SHP77 (cell line): ENCODE measurements at places on chromosomes 11 and 22.

- DNase-seq = no peak
Observed at GRCh38 chr11:89433278-89433677, 57.9 kb downstream of the NOX4 start.

DNA sequence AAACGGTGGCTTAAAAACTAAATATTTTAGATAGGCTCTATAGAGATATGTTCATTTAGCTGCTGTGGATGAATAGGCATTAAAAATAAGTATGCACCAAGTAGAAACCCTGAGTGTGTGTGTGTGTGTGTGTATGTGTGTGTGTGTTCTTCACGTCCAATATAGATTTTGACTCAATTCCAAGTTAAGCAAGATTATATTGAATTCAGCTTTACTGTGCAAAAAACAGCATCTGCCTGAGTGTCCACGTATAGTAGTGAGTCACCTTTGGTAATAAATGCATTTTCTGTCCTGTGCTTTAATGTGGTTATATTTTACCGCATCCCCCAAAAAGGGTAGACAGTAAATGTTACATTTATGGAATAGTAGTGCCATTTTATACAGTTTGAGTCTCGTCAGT, 71.2 kb downstream of the PDHX start:
- DNase-seq = no peak

GRCh38 chr11:120063686-120064340, 74.1 kb downstream of the TRIM29 start:
- no peak for DNase-seq

GRCh38 chr11:134999590-134999989, 587.5 kb upstream of the B3GAT1 start:
- DNase-seq = no peak

GRCh38 chr11:70304208-70304603, 33.7 kb downstream of the PPFIA1 start:
- DNase-seq = no peak

DNA sequence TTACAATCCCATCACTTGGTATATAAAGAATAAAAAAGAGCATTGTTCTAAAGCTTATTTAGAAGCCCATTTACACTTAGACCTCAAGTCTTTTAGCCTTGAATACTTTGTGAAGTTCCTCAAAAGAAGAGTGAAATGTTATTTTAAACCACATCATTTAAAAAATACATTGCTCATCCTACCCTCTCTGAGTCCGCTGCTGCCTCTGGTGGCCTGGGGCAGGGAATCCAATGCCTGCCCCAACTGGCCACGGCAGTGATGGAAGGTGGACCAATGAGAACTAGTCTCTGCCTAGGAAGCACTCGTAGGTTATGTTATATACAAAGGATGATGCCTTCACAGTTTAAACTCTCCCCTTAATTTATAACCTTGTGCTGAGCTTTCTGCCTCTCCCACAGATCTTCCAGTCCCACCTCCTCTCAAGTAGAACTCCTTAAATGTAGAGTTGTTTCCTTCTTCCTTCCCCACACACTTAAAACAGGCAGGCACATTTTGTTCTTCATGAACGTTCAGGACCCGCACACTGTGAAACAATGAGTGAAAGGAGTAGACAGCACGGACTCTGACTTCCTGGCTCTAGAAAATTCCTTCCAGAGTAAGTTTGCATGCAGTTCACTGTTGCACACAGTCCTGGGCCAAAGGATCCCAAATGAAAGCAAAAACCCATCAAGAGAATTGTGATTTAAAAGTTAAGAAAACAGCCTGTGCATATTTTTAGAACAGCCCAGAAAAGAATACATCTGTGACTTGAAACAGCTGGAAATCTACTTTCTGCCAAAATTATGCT, 167.8 kb downstream of the RRAS2 start:
- DNase-seq = no peak

- DNase-seq = no peak
Observed at GRCh38 chr22:21042978-21043859, 2.5 kb upstream of the LRRC74B start.

- no peak for DNase-seq
Observed at GRCh38 chr11:62999649-63000048, 14.9 kb upstream of the SLC22A6 start.

GRCh38 chr11:133149698-133150097, 382.6 kb downstream of the OPCML start:
- DNase-seq = no peak

DNA sequence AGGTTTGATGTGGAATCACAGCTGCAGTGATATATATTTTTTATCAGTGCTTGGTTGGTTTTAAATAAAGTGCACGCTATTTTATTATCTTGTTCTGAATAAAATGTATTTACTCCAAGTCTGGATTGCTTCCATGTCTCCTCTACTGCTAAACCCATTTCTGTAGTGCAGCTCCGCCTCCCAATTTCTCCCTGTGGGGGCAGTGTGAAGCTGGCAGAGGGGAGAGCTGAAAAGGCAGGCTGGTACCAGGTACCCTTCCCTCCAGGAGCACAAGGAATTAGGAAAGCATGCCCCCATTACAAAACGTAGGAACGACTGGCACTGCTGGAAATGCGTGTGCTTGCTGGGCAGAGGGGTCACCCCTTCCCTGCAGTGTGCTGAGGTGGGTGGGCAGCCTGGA, 934 bp upstream of the TMEM132A start:
- DNase-seq = no peak

DNA sequence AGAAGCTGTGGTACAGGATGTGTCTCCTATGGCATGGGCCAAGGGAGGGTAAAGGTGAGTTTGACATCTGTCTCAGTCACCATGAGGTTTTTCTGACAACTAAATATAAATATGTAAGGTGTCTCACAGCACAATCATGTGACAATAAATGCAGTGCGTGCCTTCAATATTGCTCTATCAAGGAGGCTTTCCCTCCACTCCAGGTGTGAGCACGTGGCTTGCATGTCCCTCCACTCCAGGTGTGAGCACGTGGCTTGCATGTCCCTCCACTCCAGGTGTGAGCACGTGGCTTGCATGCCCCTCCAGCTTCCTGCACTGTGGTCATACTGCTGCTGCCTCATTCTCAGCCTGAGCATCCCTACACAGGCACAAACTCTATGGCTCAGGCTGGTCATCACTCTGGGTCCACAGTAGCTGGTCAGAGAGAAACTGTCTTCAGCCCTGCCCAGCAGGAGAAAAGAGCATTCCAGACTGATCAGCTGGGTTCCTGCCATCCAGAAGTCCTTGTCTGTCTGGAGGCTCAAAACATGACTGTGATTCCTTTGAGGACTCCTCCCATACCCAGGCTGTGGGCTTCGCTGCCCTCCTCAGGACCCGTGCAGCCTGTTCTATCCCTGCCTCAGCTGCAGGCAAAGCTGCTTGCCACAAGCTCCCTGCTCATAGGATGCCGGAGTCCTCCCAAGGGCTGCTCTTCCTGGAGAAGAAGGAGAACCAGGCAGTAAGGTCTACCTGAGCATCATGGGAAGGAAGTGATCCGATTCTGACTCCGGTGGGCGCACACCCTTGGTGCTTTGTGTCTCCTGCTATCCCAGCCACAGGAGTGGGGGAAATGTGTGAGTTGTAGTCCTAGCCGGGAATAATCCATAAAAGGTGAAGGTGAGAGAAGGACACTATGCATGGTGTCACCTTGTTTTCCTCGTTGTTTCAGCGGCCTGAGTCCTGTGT, 33.4 kb upstream of the VPREB1 start:
- DNase-seq = no peak

GRCh38 chr22:31945971-31946680, 1.8 kb downstream of the YWHAH start:
- no peak for DNase-seq

DNA sequence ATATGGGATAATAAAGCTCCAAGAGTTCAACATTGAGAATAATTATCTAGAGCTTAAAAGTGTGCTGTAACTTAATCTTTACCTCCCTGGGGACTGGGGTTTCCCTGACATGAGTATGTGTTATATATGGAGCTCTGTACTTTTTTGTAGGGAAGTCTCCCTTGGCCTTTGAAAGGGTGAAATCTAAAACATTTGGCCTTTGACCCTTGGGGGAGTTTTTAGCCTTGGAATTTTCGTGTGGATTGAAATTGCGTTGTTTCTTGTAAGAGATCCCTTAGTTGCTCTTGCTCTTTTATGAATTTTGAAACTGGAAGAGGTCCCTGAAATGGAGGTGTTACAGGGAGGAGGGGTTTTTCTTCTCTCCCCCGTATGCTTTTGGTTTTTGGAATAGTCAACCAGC, 450.0 kb downstream of the NELL1 start:
- no peak for DNase-seq

DNA sequence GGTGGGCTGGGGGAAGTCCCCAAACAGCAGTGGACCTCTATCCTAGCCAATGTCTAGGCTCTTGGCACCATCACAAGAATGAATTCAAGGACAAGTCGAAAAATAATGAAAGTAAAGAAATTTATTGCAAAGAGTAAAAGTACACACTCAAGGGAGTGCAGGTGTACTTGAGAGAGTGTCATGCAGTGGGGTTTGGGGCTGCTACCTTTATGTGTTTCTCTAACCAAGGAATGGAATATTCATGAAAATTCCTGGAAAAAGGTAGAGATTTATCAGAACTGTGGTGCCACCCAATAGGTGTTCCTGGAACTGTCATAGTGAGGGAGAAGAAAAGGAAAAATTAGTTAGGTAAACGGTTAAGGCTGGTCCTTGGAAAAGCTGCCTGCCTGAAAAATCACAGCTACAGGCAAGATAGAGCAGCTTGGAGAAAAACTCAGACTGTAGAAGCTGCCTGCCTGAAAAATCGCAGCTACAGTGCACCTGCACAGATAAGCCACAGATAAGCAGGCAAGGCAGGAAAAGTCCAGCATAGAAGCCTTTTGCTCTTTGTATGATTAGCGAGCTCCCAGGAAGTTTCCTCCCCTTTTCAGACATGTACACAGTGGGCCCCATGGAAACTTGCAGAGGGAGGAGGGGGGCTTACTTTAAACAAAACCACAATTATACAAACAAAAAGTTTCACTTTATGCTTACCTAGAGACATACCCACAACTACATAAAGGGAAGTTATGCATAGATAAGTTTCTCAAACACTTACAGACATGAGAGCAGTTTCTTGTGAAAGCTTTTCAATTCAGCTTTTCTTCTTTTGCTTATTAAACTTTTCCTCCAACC, 71.4 kb upstream of the B3GNT6 start:
- DNase-seq = no peak

DNA sequence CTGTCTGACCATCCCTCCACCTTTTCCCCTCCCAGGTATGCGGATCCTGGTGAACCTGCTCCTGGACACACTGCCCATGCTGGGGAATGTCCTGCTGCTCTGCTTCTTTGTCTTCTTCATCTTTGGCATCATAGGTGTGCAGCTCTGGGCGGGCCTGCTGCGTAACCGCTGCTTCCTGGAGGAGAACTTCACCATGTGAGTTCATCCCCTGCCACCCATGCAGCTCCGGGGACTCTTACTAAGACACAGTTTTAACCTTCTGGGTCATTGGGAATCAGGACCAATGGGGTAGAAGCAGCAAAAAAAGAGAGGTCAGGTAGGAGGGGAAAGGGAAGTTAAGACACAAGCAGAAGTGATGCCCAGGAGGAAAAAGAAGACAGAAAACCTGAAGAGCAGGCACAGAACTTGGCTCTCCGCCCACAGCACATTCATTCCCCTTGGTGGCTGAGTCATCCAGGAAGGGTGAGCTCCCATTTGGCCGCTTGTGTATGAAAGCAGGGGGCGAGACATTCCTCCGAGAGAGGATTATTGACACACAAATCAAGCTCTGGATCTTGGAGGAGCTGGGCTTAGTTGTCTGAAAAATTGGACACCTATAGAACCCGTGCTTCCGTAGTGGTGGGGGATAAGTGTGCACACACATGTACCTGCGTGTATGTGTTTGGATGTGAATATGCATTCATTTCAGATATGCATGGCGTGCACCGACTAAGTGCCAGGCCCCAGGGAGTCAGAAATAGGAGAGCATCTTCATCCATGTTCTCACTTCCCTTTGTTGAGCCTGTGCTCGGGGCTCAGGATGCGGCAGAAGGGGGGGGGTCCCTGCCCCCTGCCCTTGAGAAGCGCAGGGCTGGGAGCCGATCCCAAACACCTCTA, 64.2 kb downstream of the CACNA1I start:
- peak; percentile 25 for DNase-seq

GRCh38 chr22:40123387-40123786, 54.3 kb upstream of the TNRC6B start:
- no peak for DNase-seq

DNA sequence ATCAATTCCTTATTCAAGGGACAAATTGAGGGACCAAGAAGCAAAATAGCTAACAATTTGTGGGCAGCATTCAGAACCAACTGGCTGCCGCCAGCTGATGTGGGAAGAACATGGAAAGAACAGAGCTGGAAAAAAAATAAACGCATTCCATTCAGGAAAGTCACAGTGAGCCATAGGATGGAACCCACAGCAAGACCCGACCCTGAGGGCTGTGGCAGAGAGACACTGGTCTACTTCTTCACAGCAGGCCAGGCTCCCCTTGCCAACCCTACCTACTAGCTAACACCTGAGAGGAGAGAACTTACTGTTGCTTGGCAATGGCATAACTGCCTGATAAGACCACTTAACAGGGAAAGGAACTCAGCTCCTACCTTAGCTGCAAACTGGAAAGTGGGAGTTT, 123.5 kb upstream of the APOA1 start:
- DNase-seq = no peak

DNA sequence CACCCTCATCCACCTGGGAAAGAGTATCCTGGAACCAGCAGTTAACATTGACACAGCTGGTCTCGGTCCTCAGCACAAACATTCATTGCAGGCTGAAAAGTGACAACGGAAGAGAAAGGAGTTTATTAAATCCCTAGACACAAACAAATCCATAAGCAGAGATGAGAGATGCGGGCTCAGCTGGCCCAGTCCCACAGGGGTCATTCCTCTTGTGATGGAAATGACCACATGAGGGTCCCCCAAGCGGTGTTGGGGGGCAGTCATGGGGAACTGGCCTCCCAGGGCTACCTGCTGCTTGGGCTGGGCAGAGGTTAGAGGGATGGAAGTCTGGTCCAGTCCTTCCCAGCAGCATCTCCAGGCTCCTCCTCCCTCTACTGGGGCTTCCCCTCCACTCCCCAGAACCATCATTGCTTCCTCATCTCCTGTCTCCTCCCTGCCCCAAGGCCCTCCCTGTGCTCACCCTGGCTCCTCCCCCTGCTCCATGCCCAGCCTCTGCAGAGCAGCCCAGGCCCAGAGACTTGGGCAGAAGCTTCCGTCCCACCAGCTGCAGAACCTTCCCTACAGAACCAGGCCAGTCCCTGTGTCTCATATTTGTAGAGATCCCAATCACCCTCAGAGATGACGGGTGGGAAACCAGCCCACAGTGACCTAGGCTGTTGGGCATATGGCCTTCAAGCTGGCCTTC, 5.4 kb upstream of the IGLL5 start:
- DNase-seq = no peak

DNA sequence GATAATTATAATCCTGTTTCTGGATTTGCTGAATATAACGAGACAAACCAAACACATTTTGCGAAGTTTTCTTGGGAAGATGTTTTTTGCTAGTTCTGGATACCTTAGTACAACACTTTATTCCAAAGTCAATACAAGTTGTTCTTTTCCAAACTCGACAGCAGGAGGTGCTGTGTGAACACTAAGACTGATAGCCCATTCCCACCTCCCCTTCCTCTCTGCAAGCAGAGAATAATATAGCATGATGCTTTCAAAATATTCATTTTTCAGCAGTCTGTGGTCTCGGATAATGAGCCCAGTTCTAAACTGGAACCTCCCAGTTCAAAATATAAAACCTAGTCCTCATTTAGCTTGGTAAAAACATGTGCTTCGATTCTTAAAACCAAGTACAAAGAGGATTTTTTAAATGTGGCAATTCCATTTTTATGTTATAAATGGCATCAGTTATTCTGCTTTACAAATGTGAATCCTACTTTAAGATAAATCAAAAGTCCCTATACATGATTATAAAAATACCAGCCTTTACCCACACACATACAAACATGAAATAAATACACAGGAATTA, 129.1 kb downstream of the DCDC1 start:
- peak; percentile 60 for DNase-seq

GRCh38 chr22:37054056-37054395, 2.5 kb downstream of the KCTD17 start:
- no peak for DNase-seq
